Suppressor macrophage treated with lipopolysaccharide for 4 hours (primary cell): ENCODE measurements at places on chromosomes 3 and 15.

- no peak for DNase-seq
Observed at GRCh38 chr3:15151166-15151565, 52.2 kb upstream of the RBSN start.

GRCh38 chr3:150022381-150023238, 51.9 kb upstream of the PFN2 start:
- no peak for DNase-seq

- DNase-seq: peak; percentile 34
Observed at GRCh38 chr15:43376017-43376705, 5.3 kb downstream of the TUBGCP4 start.

DNA sequence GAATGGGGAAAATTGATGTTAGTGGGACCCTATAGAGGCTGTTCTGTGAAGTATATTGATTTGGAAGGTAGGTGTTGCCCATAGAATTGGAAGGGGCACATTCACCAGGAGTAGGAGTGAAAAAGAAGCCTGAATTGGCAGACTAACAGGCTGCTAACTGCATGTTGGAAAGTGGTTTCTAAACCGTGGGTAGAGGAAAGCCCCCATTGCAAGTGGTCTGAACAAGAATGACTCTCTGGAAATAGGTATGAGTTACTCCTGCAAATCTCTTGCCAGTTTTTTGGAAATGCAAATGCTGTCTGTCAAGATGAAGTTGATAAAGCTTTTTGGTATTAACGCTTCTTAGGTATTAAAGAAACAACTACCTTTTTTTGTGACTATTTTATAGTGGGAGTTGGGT, 3.5 kb downstream of the UBE2E1 start:
- DNase-seq: peak; percentile 16

DNA sequence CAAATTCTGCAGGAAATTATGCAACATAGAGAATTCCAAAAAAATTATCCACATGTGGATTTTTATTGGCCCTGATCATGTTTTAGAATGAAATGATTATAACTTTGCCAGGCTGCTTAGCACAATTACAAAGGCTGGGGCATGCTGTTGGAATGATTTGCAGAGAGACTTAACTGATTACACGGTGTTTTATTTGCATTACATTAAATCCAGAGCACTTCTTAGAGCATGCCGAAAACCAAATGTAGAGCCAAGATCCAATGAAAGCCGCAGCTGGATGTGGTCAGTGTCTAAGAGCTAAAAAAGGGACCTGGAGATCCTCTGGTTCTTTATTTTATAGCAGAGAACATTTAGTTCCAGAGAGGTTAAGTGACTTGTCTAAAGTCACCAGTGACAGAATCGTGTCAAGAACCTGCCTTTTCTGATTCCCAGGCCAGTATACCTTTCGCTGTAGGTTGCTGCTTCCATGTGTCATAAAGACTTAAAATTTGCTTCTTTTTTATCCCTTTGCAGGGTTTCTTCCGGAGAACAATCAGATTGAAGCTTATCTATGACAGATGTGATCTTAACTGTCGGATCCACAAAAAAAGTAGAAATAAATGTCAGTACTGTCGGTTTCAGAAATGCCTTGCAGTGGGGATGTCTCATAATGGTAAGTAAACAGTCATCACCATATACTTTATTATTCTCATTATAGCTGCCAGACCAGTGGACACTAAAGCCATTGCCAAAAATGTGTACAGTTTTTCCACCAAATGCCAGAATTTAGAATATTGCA, 92.0 kb upstream of the TSEN2 start:
- no peak for DNase-seq

GRCh38 chr3:37985637-37986320, 4.8 kb upstream of the VILL start:
- no peak for DNase-seq

DNA sequence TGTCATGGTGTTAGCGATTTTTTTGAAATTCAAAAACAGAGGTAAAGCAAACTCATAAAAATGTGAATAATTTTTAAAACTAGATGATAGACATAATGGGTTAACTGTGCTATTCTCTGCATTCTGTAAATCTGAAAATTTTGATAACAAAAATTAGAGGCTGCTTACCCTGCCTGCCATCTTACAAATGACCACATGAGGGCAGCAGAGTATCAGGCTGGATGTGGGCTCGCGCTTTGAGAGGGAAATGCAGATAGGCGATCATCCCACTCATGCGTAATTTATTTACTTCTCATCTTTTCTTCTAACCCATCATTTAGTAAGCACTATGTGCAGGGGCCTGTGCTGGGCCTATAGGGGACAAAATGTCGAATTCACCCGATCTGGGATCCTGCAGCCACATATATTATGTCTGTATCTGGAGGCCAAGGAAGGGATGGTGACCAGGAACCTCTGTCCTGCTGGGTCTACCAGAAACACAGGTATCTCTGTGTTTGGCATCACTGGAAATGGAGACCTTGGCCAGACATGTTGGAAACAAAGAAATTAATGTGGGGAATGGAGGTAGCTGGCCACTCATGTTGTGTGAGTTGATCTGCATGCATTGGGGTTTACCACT, 7.8 kb upstream of the RAD18 start:
- DNase-seq: peak; percentile 75

- DNase-seq: no peak
Observed at GRCh38 chr15:65887565-65887964, 18.3 kb downstream of the RAB11A start.

DNA sequence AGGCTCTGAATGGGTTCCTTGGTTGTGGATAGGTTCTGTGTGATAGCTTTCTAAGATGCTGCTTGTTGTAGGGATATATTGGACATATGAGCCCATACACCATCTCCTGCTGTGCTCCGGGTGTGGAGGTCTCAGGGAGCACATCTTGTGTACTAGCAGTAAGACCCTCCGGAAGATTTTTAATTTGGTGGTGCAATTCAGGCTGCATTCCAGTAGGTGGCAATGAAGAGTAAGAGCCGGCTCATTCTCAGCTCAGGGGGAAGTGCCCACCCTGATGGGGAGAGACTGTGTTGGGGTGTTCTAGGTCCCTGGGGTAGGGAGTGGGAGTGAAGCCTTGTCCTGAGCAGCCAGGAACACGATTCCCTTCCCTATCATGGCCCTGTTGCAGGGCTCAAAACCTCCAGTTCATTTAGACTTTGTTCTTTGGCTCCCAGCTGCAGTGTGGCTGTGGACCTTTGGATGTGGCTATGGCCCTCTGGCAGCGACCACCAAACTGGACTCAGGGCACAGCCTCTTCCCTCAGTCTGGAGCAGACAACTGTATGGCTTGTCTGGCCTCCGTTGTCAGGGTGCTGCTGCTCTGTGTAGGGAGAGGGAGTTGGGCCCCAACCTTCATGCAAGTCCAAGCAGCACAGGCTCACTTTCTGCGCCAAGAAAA, 104.7 kb downstream of the UNC13C start:
- DNase-seq: peak; percentile 33

DNA sequence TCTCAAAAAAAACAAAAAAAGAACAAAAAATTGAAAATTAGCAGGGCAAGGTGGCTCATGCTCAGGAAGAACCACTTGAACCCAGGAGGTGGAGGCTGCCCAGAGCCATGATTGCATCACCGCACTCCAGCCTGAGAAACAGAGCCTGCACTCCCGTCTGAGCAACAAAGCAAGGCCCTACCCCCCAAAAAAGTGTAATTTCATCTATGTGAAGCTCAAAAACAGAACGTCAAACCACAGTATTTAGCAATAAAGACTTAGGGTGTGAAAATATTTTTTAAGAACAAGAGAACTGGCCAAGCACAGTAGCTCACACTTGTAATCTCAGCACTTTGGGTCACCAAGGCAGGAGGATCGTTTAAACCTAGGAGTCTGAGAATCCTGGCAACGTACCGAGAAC, 38.2 kb downstream of the STAG1 start:
- DNase-seq: peak; percentile 17

DNA sequence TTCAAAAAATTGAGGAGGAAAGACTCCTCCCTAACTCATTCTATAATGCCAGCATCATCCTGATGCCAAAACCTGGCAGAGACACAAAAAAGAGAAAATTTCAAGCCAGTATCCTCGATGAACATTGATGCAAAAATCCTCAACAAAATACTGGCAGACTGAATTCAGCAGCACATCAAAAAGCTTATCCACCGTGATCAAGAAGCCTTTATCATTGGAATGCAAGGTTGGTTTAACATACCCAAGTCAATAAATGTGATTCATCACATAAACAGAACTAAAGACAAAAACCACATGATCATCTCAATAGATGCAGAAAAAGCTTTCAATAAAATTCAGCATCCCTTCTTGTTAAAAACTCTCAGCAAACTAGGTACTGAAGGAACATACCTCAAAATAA, 24.2 kb upstream of the CAPN3 start:
- no peak for DNase-seq

- no peak for DNase-seq
Observed at GRCh38 chr15:100714034-100714748, 111.8 kb downstream of the ASB7 start.

- no peak for DNase-seq
Observed at GRCh38 chr3:114569186-114569585, 275.4 kb downstream of the TIGIT start.

GRCh38 chr3:131973731-131974130, 61.1 kb downstream of the CPNE4 start:
- no peak for DNase-seq
